ENCODE measurements at places on chromosomes 12 and 14.

DNA sequence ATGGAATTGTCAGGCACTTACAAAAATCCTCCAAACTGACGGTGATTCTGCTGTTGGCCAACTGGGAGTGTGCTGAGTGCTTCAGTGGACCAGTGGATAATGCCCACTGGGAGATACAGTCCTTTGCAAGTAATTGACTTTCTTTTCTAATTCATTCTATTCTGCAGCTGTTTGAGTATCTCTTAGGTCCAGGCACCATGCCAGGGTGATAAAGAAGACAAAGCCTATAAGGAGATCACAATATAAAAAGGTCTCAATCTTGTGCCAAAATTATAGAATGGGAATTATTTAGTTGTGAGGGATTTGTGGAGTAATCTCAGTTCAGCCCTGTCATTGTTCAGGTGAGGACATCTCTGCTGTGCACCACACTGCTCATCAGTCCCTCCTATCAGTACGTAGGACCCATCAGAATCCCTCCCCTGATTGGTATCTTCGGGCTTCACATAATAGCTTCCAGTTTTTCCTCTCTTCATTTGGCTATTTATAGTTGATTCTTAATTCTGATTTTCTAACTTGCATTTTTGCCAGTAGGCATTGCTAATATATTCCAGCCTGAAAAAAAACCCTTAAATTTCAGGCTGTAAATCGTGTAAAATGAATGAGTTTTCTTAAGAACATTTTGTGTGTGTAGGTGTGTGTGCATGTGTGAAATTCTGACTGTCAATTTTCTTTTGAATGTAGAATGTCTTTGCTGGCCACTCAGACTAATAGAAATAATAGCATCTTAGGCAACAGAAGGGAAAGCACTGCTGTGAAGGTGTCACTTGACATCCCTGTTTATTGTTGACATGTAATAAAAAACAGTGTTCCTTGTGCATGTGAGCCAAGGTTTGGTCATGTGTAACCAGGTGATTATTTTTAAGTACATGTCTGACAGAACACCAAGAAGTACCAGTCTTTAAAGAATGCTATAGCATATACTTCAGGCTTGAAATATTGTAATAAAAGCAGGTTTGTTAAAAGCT is 457.6 kb upstream of the RGS6 start:
- DNase-seq = no peak

DNA sequence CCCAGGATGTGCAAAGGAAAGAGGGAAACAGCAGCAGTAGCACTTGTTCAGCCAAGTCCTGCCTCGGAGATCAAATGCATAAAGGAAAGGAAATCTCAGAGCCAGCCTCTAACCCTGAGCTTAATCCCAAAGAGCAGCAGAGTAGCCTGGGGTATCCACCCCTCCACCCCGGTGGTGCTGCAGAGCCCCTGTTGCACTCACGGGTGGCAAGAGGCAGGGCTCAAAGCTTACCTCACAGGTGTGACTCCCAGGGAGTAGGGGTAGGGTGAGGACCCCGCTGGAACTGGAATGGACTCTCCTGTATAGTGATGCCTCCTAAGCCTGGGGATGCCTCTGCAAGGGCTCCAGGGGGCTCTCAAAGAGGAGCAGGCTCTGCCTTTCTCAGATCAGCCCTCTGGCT is 211.1 kb downstream of the CACNA1C start:
- no peak for DNase-seq

GRCh38 chr12:8860165-8860961 is 37.9 kb downstream of the A2ML1 start:
- no peak for DNase-seq

DNA sequence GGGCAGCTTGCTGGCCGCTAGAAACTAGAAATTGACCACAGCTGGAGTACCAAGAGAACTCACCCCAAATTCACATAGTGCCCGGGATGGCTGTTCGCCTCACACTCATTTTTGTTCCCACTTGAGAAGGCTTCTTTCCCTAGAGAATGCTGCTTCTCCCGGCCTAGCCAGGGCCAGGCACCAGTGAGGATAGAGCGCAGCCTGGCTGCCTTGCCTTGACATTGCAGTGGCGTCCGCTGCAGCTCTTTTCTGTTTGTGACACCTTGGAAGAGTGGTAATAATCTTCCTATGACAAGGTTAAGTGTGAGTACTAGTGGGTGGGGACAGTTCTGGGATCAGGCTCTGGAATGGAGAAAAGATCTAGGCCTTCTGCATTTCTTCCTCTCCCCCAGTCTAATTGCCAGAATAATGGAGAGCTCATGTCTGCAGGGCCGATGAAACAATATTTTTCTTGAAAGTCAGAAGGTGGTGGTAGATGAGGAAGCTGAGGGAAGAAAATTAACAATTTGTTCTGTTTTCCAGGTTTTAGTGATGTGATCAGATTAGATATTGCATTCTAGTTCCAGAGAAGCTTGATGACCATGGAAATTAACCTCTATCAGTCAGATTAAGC is 3.7 kb downstream of the TMEM253 start:
- DNase-seq = peak; percentile 45

DNA sequence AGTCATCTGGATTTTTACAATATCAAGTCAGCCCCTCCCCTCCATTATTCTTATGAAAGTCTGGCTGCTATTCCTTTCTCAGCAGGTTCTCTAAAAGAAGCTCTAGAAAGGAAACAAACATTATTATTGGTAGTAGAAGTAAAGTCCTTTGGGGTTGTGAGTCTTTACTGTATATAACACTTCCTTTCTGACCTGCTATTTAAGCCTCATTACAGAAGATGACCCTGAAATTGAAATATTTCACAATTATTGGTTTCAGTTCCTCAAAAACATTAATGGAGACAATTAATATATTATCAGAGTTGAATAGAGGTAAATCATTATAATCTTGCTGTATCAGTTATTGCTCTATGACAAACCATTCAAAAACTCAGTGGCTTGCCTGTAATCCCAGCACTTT is 19.3 kb downstream of the PLEKHA5 start:
- DNase-seq = no peak

DNA sequence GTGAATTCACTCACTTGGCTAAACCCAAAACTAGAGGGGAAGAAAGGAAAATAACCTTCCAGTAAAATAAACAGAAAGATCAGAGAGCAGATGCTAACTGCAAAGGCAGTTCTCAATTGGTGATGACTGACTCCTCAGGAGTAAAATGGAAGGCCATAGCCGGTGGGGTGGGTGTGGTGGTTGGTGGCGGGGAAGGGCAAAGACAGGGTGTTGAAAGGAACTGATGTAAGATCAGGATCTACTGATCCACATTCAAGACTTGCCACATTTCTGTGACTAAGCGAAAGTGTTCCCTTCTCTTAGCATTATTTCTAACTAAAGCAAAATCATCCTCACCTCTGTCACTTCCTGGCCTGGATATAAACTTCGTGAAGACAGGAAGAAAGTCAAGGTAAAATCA is 26.3 kb upstream of the TC2N start:
- DNase-seq = no peak

- DNase-seq = no peak
These were observed 29.9 kb downstream of the SLC41A2 start for GRCh38 chr12:104928036-104928745.

GRCh38 chr12:104458694-104459367 is 2.1 kb downstream of the CHST11 start:
- DNase-seq = no peak

DNA sequence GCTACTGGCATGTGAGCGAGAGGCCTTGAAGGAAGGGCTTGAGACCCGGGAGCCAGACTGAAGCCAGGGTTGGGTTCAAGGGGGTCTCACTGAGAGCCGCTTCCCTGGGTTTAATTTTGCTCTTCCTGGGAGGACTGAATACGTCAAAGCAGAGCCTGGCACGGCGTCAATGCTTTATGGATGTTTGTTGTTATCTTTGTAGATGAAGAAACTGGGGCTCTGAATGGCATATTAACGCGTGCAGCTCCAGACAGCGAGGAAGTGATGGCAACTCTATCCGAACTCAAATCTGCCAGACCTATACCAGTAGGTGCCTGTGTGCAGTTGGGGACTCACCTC is 152.8 kb upstream of the PARP11 start:
- no peak for DNase-seq

DNA sequence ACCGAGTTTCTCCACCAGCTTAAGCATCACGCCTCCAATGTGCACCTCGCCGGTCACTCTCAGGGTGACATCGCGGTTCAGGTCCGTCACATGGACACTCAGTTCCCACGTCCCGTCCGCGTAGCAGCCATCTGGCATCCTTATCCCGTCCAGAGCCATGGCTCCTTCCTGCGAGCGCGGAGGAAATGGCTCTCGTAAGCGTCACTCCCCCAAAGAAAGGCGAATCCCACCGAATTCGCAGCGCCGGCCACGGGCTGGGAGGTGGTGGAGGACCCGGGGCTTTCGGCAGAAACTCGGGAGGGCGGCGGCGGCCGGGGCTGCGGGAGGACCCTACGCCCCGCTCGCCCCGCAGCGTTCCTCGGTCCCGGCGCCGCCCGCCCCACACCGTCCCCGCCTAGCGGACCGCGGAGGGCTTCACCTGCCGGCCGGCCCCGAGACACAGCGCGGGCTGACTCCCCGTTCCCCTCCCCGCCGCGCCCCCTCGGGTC is 396 bp downstream of the FERMT2 start:
- DNase-seq = no peak

GRCh38 chr12:29744365-29744764 is 39.4 kb downstream of the TMTC1 start:
- no peak for DNase-seq
